ENCODE measurements at places on chromosomes 7 and 10.

DNA sequence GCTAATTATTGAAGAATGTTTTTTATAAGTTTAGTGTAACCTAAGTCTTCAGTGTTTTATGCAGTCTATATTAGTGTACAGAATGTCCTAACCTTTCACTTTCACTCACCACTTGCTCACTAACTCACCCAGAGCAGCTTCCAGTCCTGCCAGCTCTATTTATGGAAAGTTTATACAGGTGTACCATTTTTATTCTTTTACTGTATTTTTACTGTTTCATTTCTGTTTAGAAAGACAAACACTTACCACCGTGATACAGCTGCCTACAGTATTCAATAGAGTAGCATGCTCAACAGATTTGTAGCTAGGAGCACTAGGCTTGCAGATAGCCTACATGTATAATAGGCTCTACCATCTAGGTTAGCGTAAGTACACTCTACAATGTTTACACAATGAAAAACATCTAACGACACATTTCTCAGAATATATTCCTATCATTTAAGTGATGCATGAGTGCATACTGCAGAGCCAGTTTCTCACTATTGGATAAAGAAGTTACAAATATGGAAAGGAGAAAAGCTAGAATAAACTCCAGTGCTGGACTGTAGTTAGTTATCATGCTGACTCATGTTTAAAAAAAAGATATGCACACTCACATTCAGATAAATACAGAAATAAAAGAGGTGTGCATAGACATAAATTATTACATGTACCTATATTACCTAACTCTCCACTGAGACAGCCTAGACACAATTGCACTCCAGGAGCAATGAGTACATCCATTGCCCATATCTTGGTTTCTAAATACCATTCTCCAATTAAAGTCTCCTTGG lies 30.4 kb downstream of the STEAP1B start:
- DNase-seq, result no peak

GRCh38 chr7:157700231-157701005 lies 363.6 kb downstream of the DNAJB6 start:
- DNase-seq, result no peak

DNA sequence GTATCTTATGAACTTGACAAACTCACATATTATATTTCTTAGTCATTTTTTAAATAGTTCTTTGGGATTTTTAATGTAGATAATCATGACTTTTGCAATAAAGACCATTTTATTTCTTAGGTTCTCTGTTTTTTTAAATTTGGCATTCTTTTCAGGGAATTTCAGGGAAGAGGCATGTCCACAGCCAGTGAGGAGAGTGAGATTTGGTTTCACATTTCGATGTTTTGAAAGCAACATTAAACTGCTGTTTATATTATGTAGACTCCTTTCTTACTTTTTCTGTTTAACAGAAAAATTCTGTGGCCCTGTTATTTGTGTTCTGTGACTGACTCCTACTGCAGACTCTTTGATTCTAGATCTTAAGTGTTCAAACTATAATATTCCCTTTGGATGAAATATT lies 153.7 kb downstream of the FAM107B start:
- DNase-seq, result no peak

DNA sequence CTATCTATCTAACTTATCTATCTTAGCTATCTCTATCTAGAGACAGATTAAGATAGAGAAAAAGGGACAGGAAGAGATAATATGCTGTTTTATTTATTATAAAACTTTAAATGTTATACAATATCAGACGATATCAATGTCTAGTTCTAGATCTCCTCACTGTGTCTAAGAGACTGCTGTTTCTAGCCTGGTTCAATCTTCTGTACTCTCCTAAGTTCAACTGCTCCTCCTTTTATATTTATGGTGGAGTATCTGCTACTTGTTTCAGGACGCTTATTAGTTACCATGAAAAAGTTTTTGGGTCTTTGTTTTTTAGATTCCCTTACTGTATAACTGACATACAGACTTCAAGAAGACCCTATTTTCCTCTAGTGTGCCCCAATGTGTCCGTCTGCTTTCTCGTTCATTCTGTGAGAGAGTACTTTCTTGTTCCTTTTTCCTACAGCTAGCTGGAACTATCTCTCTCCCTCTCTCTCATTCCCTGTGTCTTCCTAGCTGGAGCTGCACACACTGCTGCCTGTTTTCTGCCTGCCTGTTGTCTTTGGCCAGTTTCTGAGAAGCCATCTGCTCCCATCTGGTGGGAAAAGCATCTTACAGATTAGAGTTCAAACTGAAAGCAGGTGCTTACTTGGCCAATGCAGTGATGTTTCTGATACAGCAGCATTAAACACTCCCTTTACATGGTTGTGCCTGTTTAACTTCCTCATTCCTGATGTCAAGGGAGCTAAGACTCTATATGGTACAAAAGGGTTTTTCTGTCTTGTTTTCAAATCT lies 49.4 kb upstream of the ARL4A start:
- DNase-seq, result no peak

Measured in fibroblast of lung (primary cell).